ENCODE measurements at places on chromosomes 2 and 18.

DNA sequence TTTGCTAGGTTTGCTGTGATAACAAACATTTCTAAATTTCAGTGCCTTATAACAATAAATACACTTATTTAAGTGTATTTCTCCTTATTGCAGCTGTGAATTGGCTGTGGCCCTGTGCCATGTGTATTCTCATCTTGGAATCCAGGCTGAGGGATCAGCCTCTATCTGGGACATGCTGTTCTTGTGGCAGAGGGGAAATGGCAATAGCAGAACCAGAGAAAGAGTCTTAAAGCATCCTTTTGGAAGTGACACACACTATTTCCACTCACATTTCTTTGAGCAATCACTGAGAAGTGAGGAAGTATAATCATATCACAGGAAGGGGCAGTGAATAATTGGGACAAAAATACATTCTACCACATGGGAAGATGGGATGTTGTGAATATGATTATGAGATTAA, 66.2 kb upstream of the PROKR1 start:
- DNase-seq = no peak

- DNase-seq = no peak
Measured at GRCh38 chr18:44601447-44601846, 79.2 kb upstream of the SETBP1 start.

DNA sequence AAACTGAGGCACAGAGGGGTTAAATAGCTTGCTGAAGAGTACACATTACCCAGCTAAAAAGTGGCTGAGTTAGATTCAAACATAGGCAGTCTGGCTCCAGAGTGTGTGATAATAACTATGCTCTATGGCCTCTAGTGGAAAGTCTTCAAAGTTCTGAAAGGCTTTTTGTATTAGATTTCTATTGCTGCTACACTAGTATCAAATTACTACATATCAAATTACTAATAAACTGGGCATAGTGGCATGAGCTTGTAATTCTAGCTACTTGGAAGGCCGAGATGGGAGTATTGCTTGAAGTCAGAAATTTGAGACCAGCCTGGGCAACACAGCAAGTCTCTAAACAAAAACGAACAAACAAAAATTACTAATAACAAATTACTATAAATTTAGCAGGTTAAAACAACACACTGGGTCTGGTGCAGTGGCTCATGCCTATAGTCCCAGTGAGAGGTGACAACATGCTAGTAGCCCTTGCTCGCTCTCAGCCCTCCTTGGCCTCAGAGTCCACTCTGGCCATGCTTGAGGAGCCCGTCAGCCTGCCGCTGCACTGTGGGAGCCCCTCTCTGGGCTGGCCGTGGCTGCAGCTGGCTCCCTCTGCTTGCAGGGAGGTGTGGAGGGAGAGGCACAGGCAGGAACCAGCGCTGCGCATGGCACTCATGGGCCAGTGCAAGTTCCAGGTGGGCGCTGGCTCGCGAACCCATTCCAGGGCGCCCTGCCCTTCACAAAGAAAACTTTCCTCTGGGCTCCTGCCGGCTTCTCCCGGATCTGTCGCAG, 38.2 kb upstream of the TWSG1 start:
- DNase-seq = no peak

DNA sequence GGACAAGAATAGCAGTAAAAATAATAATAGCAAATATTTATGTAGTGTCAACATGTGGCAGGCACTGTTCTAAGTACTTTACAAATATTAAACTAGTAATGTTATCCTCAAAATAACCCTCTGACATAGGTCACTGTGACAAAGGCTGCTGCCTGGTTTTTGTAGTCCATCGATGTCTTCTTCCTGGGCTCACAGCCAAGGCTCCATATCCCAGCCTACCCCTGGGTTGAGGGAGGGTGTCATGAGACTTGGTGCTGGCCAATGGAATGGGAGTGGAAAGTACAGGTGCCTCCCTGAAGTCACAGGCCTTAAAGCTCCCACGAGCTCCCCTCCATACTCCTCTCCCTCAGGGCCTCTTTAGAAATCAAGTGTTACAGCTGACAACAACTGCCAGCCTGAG, 159.3 kb downstream of the CYRIA start:
- no peak for DNase-seq

DNA sequence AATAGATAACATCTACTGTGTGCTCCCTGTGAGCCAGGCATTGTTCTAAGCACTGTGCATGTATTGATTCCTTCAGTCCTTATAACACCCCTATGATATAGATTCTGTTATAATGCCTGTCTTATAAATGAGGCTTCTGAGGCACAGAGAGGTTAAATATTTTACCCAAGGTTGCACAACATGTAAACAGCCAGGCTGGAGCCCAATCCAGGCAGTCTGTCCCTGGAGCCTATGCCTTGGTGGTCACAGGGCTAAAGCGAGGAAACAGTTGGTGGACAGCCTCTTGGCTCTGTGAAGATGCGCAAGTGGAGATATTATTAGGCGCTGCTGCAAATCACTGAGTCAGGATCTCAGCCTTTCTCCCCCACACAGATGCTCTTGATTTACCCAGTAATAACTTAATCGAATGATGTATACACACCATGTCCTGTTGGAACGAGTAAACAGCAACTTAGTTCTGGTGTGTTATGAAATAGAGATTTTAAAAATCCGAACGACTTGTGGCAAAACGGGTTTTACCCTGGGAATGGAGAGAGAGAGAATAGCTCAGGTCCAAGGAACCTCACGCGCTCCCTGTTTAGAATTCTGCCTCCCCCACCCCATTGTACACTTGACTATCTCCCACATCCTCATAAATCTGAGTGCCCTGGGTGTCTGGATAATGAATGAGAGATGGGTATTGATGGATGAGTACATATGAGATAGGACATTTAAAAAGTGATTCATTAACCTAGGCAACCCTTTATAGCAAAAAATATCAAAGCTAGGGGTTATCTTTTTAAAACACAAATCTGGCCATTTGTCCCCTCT, 231.9 kb downstream of the BCL2 start:
- DNase-seq = no peak
